Caco-2 (cell line): ENCODE measurements at places on chromosomes 1 and 21. TPM values are rescaled to one million over a fixed set of nuclear protein-coding genes. Genes with fewer than 3 reads are reported as not detected.

- H3K4me3 ChIP-seq, result peak overlapping the region; percentile 82
- 0 out of 2 replicates have a peak, but pooled peaks cover 2% of the 10 kb centered on the region for H3K36me3 ChIP-seq
- peak; percentile 94 for DNase-seq
- H3K27me3 ChIP-seq, result no peaks in the 10 kb centered on the region
- peak overlapping the region; percentile 94 for H3K27ac ChIP-seq
Observed at GRCh38 chr1:151512801-151513625, 1.8 kb downstream of the CGN start.

DNA sequence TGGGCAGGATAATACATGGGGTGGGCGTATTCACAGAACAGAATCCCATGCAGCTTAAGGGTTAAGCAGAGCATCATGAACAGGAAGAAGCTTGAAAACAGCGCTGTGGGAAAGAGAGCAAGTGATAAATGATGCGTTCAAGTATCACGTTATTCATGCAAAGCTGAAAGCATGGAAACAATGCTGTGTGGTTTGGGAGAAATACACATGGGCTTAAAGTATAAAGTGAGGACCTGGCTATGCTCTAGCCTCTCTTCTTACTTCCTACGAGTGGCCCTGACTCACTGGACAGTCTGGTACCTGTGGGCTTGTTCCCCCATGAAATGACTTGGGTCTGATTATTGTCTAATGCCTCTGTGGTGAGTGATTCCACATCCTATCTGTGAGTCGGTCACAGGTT, 25.7 kb downstream of the TMPRSS2 start:
- no peak overlapping the region for H3K27ac ChIP-seq
- no peak for DNase-seq
- H3K36me3 ChIP-seq, result 0 out of 2 replicates have a peak, but pooled peaks cover 3% of the 10 kb centered on the region
- no peak overlapping the region for H3K4me3 ChIP-seq
- H3K4me1 ChIP-seq, result peaks cover 32% of the 10 kb centered on the region
- H3K27me3 ChIP-seq, result no peaks in the 10 kb centered on the region

GRCh38 chr1:214518361-214518760, 33.0 kb downstream of the PTPN14 start:
- peaks cover 83% of the 10 kb centered on the region for H3K4me1 ChIP-seq
- H3K36me3 ChIP-seq, result no peaks in the 10 kb centered on the region
- H3K27ac ChIP-seq, result peak overlapping the region; percentile 91
- H3K4me3 ChIP-seq, result no peak overlapping the region
- no peak for DNase-seq

DNA sequence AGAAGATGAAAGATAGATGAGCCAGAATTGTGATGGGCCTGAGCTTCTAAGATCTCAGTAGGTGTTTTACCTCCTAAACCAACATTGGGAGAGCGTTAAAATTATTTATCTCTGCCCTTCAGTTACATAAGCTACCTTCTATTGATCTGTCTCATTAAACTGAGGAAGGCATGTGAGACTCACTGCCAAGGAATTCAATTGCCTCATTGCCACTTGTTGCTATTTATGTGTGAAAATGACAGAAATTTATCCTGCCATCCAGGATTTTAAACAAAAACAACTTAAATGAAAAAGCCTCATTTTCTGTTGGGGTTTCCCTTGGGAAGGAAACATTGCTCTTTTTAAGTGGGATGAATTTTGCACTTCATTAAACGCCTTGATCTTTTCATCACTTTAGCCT, 78.7 kb upstream of the RUNX1 start:
- H3K27ac ChIP-seq, result no peak overlapping the region
- H3K4me1 ChIP-seq, result no peaks in the 10 kb centered on the region
- H3K36me3 ChIP-seq, result no peaks in the 10 kb centered on the region
- H3K27me3 ChIP-seq, result no peaks in the 10 kb centered on the region

- H3K27ac ChIP-seq, result peak overlapping the region; percentile 39
- no peak for DNase-seq
- H3K27me3 ChIP-seq, result no peaks in the 10 kb centered on the region
- H3K4me3 ChIP-seq, result no peak overlapping the region
Observed at GRCh38 chr1:6795661-6796060, 10.4 kb downstream of the CAMTA1 start.

DNA sequence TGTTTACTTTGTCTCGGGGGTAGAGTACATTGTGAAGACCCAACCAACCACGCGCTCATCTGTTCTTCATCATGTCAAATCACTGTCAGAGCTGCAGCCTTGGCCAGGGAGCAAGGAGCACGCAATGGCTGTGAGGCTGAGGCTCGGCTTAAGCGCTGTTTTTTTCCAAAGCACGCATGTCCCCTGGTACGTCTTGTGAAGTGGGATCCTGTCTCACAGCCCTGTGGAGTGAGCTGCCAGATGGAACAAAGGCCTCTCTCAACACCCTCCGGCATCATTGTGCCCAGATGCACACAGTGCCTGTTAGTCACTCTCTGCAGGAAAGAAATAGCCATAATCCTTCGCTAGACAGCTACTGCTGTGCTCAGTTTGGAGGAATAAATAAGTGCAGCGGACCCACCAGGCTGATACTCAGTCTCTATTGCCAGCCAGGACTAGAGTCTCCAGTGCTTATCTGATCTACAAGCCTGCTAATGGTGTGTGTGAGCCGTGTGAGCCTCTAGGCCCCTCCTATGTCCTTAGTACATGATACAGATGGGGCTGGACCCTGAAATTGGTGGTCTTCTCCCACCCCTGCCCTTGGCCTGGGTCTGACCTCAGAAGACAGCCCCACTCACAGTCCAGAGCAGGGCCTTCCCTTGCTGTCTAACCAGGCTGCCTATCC, 91.3 kb upstream of the COA6 start:
- no peaks in the 10 kb centered on the region for H3K36me3 ChIP-seq
- no peak overlapping the region for H3K4me3 ChIP-seq

DNA sequence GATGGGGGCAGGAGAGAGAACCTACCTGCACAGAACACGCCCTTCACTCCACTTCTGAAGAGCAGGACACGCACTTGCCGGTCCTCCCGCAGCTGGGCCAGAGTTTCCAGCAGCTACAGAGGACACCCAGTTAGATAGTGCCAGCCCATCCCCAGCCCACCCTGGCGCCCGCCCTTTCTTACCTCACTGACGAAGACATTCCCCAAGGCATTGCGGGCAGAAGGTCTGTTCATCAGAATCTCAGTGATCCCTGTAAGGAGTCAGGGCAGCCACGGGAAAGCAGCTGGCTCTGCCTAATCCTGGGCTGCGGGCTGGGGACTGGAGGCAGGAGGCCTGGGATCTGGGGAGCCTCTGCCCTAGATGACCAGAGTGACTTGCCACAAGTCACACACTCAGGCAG, 10.0 kb downstream of the ECHDC2 start:
- no peak overlapping the region for H3K4me3 ChIP-seq
- H3K36me3 ChIP-seq, result no peaks in the 10 kb centered on the region
- peaks cover 4% of the 10 kb centered on the region; the same call in 1 of the 2 replicates for H3K4me1 ChIP-seq
- H3K27me3 ChIP-seq, result no peaks in the 10 kb centered on the region
- no peak overlapping the region for H3K27ac ChIP-seq

DNA sequence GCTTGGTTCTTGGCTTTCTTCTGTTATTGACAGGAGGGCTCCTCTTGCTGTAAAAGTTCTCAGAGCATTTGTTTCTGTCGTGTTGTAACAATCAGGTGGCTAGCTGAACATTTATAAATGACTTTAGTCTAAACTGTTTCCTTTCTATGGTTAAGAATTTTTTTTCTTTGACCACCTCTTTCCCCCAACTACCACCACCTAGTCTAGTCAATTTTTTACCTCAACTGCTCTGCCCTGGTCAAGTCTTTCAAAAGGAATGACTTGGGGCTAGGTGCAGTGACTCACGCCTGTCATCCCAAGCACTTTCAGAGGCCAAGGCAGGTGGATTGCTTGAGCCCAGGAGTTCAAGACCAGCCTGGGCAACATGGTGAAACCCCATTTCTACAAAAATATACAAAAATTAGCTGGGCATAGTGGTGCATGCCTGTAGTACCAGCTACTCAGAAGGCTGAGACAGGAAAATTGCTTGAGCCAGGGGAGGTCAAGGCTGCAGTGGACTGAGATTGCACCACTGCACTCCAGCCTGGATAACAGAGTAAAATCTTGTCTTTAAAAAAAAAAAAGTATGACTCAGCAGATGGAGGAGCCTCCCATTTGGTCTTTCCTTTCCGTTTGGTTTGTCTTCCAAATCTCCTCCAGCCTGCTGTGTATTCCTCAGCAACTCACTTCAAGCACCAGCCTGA, 40.7 kb downstream of the MAP3K21 start:
- H3K4me3 ChIP-seq, result no peak overlapping the region
- no peak for DNase-seq
- peak overlapping the region; percentile 85 for H3K27ac ChIP-seq
- H3K36me3 ChIP-seq, result no peaks in the 10 kb centered on the region
- peaks cover 29% of the 10 kb centered on the region for H3K4me1 ChIP-seq
- H3K27me3 ChIP-seq, result no peaks in the 10 kb centered on the region

DNA sequence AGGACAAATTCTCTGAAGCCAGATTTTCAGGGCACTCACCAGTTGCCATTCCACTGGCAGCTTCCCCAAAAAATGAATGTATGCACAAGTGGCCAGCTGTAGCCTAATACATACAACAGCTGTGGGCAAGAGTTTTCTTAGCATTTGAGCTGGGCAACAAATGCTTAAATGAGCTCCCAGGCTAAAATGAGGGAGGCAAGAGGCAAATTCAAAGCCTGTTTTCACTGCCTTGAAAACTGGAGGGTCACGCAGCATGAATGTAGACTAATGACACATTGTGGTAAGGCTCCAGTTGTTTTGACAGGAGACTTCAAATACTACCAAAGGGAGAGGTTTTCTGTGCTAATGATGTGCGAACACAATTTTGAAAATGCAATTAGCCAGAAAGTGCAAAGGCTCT, 88.2 kb downstream of the TIAM1 start:
- no peak overlapping the region for H3K27ac ChIP-seq
- no peaks in the 10 kb centered on the region for H3K36me3 ChIP-seq

GRCh38 chr1:24748191-24749121, 3.2 kb downstream of the CLIC4 start:
- no peaks in the 10 kb centered on the region for H3K36me3 ChIP-seq
- no peak for DNase-seq
- no peak overlapping the region for H3K4me3 ChIP-seq
- no peak overlapping the region for H3K27ac ChIP-seq
- peaks cover 9% of the 10 kb centered on the region for H3K4me1 ChIP-seq

GRCh38 chr21:15003463-15004135, 61.2 kb downstream of the NRIP1 start:
- H3K27me3 ChIP-seq, result no peaks in the 10 kb centered on the region
- no peaks in the 10 kb centered on the region for H3K4me1 ChIP-seq
- no peak overlapping the region for H3K4me3 ChIP-seq
- no peaks in the 10 kb centered on the region for H3K36me3 ChIP-seq
- DNase-seq, result no peak

- no peak overlapping the region for H3K4me3 ChIP-seq
- no peaks in the 10 kb centered on the region for H3K36me3 ChIP-seq
- no peak for DNase-seq
- no peak overlapping the region for H3K27ac ChIP-seq
Observed at GRCh38 chr1:229952670-229953520, 114.1 kb upstream of the GALNT2 start.

DNA sequence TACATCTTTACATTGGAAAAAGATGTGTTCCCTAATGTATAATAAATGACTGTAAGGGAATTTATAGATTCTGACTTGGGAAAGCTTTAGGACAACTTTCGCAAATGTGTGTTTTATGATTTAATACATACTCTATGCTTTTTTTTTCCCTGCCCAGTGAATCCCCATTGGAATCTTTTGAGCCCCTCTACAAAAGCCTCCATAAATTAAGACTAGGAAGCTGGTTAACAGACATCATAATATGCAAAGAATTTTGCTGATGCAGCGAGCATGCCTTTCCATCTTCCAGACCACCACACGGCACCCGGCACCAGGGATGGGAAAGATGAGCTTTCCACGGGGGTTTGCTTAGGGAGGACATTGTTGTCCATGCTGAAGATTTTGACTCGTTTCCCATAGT, 156.1 kb upstream of the IVNS1ABP start:
- H3K4me1 ChIP-seq, result no peaks in the 10 kb centered on the region
- no peak overlapping the region for H3K4me3 ChIP-seq
- H3K36me3 ChIP-seq, result no peaks in the 10 kb centered on the region

Gene FOXD2
- 4.4 and 4.6 TPM in 2 replicates for total RNA-seq

Gene TRABD2B
- total RNA-seq, result 0.36 and 0.39 TPM in 2 replicates

Gene ITPKB
- total RNA-seq, result 4.4 and 5.2 TPM in 2 replicates

Gene CACHD1
- total RNA-seq, result 16.6 and 18.5 TPM in 2 replicates

Gene ERG
- not detected in 2 replicates for total RNA-seq

Gene HSPA6
- total RNA-seq, result 0.32 and 0.60 TPM in 2 replicates
